Stromal cell of bone marrow (primary cell): ENCODE measurements at places on chromosomes 16 and 17.

GRCh38 chr17:43620147-43620546, 41.6 kb downstream of the MEOX1 start:
- DNase-seq: no peak

DNA sequence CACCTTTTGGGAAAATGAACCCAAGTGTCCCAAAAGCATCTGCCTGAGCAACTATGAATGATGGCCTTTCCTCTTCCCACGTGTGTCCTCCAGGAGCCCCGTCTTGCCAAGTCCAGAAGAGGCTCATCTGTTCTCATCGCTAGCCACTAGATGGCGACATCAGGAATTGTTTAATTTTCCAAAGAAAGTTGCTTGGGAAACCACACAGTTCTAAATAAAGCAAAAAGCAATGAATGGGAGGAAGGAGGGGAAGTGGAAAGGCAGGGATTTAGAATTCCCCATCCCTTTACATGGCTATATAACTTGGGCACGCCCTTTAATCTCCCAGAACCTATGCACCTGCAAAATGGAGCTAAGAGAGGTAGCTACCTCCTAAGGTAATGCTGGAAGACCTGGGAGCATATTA, 9.0 kb upstream of the CDH5 start:
- DNase-seq: peak; percentile 80

GRCh38 chr16:7449808-7450207, 117.2 kb downstream of the RBFOX1 start:
- DNase-seq: no peak

DNA sequence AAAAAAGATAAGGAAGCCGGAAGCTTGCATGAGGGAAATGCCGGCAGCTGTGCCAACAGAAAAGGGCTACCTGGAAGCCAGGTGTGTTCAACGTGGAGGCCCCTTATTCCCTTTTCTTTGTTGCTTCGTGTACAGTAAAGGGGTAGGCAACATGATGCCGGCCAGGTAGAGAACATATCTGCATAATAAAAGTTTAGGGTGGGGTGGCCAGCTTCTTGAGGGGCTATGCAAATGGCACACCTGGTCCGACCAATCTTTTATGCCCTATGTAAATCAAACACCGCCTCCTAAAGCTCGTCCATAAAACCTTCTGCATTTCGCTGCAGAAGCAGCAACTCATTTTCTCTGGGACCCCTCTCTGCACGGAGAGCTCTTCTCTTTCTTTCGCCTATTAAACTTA, 911.6 kb downstream of the KCNJ2 start:
- no peak for DNase-seq

- DNase-seq: no peak
Measured at GRCh38 chr16:66251476-66252160, 114.9 kb upstream of the CDH5 start.

GRCh38 chr16:63613701-63614100, 1508.2 kb downstream of the CDH11 start:
- DNase-seq: peak; percentile 13

- DNase-seq: no peak
Measured at GRCh38 chr17:67436233-67436632, 59.2 kb downstream of the PITPNC1 start.
